ENCODE measurements at places on chromosomes 4 and X.

- no peak for DNase-seq
These were observed 147.1 kb downstream of the GLRA2 start for GRCh38 chrX:14676431-14676830.

GRCh38 chr4:183362916-183363542 is 40.8 kb upstream of the CLDN24 start:
- peak; percentile 12 for DNase-seq

DNA sequence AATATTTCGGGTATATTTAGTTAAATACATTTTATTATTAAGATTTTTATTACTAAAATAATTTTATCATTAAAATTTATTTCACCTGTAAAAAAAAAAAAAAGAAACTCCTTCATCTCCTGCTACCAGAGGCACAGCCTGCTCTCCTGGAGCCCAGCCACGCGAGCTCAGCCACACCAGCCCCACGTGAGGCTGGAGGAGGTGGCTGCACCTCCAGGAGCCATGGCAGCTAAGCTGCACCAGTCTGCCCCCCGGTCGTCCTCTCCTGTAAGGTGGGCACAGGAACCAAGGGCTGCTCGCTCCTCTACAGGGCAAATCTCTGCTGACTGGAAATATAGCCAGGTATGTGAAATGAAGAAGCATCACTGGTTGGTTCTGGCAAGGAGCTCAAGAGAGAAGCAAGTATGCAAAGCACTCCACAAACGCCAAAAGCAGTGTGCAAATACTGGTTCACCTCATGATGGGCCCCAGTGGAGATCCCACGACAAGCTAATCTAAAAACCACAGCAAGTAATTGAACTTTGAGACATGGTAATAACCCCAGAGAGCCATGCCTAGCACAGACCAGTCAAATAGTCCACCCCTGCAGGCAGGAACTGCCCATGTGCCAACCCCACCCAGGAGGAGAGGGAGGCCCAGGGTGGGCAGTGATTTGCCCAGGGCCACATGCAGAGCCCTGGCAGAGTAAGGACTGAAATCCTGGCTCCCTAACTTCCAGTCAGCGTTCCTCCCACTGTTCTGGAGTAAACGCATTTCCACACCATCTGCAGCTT is 90.1 kb downstream of the WFS1 start:
- DNase-seq, result no peak

DNA sequence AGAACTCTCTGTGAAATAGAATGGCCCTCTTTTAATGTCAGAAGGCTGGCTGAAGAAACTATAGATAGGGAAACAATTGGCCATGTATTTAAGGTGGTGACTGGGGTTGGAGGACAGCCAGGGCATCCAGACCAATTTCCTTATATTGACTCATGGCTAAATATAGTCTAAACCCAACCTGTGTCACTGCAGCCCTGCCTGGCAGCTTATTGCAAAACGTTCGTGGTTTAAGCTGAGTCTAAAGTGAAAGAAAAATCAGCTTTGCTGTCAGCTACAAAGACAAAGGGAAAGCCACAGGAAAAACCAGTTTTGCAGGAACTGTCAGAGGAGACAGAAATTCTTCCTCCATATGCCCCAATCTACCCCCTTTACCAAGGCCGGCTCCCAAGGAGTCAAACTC is 902.8 kb upstream of the NDST4 start:
- no peak for DNase-seq

DNA sequence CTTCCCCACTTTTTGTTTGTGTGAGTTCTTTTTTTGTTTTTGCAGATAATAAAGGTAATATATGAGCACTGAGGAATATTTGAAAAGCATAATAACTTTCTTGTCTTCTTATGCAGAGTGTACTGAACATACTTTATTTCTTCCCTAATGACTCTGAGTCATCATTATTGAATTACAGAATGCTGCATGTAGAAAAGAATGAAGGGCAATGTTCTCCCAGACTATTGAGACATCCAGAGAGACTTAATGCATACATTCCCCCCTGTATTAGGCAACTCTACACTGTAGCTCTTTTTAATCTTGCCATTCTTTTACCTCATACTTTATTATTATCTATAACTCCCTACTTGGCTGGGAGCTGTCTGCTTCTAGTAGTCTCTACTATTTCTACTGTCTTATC is 240.5 kb upstream of the ANKRD50 start:
- no peak for DNase-seq

DNA sequence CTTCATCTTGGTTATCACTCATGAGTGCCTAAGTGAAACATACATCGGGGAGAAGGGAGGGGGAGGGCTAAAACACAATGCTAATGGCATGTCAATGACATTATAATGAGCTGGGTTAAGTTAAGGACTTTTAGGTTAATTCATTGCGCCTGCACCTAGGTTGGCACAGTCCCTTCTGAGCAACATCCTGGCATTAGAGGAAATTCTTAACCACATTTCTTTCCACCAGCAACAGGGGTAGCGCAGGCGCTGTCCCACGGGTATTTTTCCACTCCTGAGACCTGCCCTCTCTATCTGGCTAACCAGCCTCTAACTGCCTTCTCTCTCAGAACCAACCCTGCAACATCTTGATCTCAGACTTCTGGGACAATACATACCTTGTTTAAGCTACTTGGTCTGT is 39.0 kb upstream of the PROM1 start:
- no peak for DNase-seq

- DNase-seq, result no peak
These were observed 39.7 kb upstream of the SPRY1 start for GRCh38 chr4:123356921-123357320.

GRCh38 chrX:115372152-115372551 is 82.6 kb downstream of the LUZP4 start:
- DNase-seq, result no peak

- no peak for DNase-seq
These were observed 24.0 kb downstream of the ASB9 start for GRCh38 chrX:15245896-15246295.

- no peak for DNase-seq
These were observed 122.4 kb upstream of the HAND2 start for GRCh38 chr4:173652283-173652931.

DNA sequence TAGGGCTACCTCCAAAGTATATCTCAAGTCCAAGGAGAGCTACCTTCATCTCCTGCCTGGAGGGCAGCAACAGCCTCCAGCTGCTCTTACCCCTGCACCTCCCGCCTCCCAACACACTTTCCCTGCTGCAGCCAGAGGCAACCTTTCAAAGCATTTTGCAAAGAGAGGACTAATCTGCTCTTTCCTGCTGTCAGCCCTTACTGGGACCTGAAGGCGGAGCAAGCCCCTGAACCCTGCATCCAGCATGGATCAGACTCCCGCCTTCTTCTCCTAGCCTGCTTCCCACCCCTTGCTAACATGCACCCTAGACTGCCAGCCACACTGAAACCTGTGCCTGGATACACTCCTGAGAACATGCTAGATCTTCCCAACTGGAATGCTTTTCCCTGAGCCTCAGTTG is 37.7 kb upstream of the VMA21 start:
- DNase-seq, result no peak

DNA sequence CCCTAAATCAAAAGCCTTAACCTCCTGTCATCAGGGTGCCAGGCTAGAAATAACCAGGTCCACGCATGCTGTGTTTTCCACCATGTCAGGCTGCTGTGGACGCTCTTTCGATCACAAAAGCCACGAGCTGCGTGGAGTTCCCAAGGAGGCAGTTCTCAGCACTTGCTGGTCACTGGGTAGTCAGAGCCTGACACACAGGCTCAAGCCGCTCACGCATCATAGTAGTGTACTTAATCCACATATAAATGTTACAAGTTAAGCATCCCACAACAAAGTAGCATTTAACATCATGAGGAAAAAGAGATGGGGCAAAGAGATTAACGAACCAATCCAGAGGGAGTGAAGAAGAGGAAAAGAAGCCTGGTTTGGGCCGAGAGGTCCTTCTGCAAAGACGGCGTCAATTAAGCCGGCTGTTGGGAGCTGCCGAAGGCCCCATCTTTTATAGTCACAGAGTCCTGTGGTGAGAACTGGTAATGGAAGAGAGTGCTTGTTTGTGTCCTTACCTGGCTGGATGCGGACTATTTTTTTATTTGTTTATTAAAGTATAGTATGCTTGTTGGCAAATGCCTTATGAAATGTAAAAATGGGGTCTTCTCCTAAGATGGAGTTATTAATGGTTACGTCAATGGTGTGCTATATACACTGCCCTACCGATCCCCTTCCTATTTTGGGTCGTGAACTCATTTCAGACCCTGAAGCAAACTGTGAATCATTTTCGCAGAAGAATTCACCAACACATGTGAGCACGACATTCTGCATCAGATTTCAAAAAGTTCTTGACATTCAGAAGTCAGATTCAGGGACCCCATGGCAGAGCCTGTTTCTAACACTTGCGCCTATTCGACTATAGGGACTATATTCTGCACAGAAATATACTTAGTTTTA is 675 bp downstream of the PRIMPOL start:
- DNase-seq, result peak; percentile 42

DNA sequence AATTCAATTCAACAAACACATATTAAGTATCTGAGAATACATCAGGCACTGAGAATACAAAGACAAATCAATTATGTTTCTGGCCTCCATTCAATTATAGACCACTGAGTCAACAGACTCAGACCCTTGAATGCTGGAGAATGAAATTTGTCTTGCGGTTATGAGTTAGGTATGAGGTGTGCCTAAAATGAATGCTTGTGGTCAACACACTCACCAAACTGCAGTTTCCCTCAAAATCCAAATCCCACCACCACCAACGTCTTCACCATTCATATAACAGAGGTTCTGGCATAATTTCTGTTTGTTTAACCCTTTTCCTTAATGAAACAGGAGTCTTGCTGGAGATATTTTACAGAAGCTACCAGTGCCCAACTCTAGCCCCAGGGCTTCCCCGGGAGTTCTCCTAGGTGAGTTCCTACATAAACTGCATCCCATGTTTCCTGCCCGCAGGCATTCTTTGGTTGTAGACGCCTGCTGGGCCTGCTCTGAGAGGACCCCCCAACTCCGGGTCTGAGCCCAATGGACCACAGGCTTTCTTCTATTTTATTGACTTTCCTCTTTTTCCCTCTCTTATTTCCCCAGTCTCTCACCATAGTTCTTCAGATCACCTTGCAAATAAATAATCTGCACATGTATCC is 119.2 kb downstream of the DDX53 start:
- no peak for DNase-seq

DNA sequence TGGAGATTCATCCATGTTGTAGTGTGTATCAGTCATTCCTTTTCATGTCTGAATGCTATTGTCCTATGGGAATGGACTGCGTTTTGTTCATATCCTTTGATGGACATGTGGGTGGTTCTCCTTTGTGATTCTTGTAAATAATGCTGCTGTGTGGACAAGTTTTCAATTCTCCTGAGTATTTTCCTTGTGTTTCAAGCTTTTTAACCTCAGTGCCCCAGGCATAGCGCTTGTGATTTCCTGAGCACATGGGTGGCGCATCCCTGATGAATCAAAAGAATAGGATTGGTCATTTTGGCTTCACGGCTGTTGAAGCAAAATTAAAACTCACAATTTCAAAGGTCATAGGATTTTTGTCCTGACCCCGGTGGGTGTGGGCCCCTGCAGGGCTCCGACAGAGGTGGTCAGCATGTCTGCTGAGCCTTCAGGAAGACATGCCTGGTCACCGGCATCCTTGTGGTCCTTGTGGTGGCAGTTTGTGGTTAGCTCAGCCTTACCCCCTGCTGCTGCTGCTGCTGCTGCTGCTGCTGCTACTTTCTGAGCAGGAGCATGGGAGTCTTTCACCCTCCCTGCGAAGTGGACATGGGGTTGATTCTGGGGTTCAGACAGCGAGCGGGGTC is 30.0 kb downstream of the SHROOM2 start:
- DNase-seq, result no peak
